Stimulated activated CD8-positive, alpha-beta memory T cell treated with anti-CD3 and anti-CD28 coated beads, Interleukin-12 subunit alpha, Interleukin-12 subunit beta, amount 100 ng/mL, for 4 hours (primary cell): ENCODE measurements at places on chromosomes 3 and 15.

DNA sequence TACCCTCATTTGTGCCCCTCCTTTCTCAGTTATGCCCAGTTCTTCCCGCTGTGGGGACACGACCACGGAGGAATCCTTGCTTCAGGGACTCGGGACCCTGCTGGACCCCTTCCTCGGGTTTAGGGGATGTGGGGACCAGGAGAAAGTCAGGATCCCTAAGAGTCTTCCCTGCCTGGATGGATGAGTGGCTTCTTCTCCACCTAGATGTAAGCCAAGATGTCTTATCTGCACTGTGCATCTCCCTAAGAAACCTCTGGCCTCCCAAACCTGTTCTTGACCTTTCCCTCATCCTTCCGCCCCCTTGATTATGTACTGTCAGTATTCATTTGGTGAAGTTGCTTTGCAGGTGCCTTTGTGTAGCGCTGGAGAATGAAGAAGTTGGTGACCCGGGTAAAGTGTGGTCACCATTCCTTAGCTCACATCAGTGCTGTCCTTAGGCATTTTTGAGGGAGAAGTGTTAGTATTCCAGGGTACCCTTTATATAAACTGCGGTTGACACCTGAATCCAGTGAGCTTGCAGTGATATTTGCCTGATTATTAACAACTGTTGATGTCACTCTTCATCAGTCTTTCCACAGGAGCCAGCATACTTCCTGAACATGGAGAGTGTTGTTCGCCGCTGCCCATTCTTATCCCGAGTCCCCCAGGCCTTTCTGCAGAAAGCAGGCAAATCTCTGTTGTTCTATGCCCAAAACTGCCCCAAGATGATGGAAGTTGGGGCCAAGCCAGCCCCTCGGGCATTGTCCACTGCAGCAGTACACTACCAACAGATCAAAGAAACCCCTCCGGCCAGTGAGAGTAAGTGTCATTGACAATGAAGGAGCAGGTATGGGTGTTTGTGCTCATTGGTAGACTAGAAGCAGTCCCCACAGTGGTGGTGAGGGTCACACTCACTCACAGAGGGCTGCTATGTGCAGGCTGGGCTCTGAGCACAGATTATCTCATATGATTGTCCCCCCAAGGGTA is 966 bp downstream of the ALAS1 start:
- no peak for DNase-seq

DNA sequence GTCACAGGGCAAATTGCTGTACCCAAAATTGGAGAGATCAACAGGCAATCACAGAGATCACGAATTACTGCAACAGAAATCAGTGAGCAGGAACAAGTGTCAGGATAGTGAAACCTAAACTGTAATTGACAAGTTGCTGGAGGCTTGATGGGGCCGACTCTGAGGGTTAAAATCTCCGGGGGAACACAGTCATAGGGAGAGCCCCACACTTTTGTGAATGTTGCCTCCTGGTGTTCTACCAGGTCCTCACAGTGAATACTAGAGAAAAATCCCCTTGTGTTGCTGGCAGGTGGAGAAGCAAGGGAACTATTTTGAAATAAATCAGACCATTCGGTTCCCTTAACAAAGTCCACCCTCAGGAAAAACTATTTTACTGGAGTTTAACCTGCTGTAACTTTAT is 697.5 kb upstream of the CBLB start:
- no peak for DNase-seq

DNA sequence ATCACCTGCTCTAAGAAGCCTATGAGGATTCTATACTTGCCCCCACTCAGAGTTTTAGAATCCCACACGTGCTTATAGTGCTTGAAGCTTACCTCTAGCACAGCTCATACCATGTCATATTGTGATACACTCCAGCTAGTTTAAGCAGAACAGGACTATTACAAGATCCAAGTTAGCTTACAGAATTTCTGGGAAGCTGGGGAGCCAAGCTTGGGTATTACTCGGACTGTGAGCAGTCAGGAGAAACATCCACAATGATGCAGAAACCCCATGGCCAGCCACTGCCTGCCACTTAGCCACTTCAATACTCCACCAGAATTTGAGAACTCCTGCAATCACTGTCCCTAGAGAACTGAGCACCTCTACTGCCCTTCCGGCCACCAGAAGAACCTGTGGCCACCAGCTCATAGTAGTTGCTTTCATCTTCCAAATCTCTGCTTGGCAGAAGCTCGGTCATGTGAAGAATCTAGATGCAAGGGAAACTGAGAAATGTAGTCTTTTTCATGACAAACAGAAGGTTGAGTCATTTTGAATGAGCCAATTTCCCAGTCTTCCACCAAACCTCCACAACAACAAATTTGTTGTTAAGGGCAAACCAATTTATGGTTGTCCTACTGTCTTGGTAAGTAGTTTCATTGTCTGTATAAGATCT is 27.7 kb upstream of the SSR3 start:
- no peak for DNase-seq

GRCh38 chr3:152474585-152474984 is 205.9 kb downstream of the MBNL1 start:
- no peak for DNase-seq

GRCh38 chr15:45522328-45523165 is at the start of gene SLC30A4:
TSS of gene SLC30A4 (minus strand) at chr15:45522755. CDS start at chr15:45522354, 401 bp downstream.
- peak; percentile 62 for DNase-seq

GRCh38 chr15:90911302-90911623 is 8.2 kb downstream of the MAN2A2 start:
- no peak for DNase-seq

- no peak for DNase-seq
Observed at GRCh38 chr3:157667493-157667892, 164.3 kb upstream of the VEPH1 start.

GRCh38 chr3:39147711-39148434 is 5.5 kb downstream of the CSRNP1 start:
- no peak for DNase-seq

DNA sequence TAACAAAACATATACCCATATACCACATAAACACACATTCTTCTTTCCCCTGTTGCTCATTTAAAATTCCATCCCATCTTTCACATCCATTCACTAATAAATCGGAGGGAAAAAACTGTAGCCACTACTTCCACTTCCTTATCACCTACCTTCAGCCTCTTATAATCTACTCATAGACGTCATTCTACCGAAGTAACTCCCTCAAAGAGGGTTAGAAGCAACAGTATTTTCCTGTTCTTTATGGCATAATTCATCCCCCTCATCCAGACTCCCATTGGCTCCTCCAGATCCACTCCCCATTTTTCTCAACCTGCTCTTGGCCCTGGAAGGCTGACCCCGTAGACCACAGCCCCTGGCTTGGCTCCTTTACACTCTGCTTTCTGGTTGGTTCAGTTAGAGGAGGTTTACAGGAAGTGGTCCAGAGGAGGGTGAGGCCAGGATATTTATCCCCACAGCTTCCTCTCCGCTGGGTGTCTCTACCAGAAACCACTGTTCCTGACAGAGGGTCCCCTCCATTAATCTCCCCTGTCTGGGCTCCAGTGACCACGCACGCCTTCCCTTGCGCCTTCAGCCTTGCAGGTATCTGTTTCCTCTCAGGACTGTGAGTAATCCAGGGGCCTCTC is 46.3 kb downstream of the FMN1 start:
- DNase-seq = no peak

GRCh38 chr3:178986456-178986855 is 85.2 kb downstream of the ZMAT3 start:
- no peak for DNase-seq
